ENCODE measurements at places on chromosomes 6 and 20.

DNA sequence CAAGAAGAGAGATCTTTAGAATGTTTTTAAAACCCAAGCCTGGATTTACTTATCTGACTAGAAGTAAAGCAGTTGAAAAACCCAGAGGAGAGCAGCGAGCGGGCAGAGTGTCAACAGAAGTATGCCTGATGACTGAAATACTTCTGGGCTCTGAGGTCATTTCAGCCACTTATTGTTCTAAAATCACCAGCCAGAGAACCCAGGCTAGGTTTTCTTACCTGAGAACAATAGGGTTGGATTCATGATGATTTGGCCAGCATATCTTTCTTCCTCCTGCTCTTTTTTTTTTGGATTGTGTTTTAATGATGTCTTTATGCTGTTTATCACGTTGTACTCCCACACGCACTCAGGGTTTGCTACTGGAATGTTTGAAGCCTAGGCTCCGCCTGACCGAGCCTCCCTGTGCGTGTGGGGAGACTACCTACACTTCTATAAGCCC lies 63.0 kb upstream of the KIF25 start:
- no peak for DNase-seq

DNA sequence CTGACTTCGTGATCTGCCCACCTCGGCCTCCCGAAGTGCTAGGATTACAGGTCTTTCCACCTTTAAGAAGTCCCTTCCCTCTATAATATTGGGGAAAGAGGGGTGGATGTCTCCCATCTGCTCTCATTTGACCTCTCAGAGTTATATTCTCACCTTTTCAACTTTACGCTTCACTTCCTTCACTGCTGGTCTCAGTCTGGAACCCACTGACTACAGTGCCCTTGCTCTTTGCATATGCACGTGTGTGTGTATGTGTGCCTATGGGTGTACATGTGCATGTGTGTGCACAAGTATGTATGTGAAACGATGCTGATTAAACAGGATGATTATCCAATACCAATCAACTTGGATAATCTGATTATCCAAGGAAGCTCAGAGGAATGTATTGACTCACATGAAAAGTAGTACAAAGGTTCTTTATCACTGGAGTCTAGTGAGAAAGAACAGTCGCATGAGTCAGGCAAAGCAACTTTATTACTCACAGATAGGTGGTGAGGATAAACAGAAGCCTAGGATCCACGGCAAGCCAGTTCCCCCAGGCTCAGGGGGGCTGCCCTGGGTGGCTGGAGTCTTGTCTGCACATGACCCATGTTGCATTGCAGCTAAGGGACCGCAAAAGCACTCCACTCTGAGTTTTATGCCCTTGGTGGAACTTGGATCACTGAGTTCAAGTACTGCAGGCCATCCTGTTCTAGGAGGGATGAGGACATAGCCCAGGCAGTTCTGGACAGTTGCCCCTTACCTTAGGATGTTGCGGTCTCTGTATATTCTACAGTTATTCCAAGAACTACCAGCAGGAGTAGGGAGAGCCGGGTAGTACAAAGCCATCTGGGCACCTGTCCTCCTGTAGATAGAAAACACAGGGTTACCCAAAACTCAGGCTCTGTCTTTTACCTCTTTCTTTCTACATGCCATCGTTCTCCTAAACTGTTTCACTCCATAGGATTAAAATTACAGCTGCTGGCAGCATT lies 50.9 kb downstream of the SNRNP48 start:
- DNase-seq, result no peak

DNA sequence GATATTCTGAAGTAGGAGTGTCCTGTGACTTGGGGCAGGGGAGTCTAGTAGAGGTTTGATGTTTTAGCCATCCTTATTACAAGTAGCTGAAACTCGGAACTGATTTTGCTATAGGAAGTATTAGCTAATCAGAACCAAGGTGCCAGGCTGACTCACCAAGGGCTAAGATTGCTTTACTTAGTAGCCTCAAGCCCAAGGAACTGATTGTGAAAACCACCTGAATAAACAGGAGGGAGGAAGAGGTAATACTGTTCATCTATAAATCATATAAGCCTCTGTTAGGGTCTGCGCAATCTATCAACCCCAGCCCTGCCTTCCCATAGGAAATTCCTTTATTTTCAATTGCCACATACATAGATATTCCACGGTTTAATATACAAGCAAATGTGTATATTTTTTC lies 54.4 kb downstream of the GNAS start:
- no peak for DNase-seq

GRCh38 chr6:28648878-28649375 lies 123.2 kb downstream of the GPX5 start:
- DNase-seq, result peak; percentile 54

- DNase-seq, result no peak
Measured at GRCh38 chr20:12077875-12078274, 160.2 kb downstream of the BTBD3 start.

DNA sequence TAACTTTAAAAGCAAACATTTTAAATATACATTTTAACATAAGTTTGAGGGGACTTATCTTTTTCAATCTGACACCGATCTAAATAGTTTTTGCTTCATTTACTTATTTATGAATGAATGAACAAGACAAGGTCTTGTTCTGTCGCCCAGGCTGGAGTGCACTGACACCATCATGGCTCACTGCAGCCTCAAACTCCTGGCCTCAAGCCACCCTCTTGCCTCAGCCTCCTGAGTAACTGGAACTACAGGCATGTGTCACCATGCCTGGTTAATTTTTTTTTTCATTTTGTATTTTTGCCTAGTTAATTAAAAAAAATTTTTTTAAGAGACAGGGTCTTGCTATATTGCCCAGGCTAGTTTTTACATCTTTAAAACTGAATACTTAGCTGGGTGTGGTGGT lies 25.4 kb downstream of the FBXO9 start:
- no peak for DNase-seq

DNA sequence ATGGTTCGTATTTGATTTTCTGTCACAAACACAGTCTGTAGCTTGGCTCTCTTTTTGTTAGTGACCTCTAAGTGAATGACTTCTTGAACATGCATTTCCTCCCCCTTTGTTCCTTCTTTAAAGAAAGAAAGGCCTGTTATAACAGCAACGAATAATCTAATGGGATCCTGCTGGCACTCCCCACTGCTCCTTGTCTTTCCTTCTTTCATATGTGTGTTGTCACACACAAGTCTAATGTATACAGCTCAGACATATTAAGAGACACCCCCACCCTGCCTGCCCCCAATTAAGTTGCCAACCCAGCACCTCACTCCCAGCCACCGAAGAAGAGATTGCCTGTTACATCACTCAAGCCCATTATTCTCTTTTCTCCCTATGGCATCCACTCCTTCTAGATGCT lies 4.9 kb upstream of the SAMD5 start:
- DNase-seq, result no peak

DNA sequence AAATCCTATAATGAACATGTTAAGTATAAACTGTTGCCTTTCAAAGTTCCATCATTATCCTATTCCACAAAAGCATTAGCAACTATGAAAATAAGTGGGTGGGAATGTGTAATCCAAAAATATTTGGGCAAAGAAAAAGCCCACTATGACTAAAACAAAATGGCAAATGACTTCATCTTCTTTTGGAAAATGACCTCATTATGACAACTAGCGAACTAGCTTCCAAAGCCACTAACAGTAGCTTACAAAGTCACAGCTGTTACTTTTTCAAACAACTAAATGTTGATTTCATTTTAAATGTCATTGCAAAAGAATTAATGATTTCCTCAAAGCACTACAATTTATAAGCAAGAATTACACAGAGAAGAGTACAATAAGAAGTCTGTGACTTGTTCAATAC lies 49.8 kb upstream of the RUNX2 start:
- DNase-seq, result no peak

GRCh38 chr20:19706463-19706862 lies 51.6 kb upstream of the RIN2 start:
- no peak for DNase-seq

DNA sequence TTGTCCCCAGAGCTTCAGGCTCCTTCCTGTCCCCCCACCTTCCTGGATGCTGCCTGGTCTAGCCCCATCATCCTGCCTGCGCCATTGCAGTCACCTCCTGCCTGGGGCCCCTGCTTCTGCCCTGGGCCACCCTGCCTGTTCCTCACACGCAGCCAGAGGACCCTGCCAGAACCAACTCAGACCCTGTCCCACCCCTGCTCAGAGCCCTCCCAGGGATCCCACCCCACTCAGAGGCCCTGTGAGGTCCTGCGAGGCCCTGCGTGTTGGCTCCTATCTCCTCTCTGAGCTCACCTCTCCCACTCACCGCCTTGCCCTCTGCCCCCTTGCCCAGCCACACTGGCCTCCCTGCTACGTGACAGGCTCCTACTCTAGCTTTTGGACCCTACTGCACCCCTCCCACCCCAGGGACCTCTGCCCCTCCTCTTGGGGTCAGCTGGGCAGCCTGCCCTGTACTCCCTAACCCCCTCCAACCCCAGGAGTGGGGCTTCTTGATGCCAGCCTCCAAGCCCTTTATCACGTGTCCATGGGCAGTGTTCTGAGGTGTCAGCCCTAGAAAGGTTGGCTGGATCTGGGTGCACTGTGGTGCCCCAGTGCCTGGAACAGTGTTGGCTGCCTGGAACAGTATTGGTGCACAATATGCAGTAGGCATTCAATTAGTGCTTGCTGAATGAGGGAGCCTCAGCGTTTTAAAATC lies 68.3 kb downstream of the CEBPB start:
- DNase-seq, result no peak

GRCh38 chr6:33802186-33802958 lies 1.4 kb downstream of the MLN start:
- no peak for DNase-seq

- no peak for DNase-seq
Measured at GRCh38 chr6:94349227-94349626, 929.9 kb upstream of the EPHA7 start.

GRCh38 chr6:99689916-99690685 lies 83.5 kb downstream of the PRDM13 start:
- no peak for DNase-seq

GRCh38 chr6:25472306-25472705 lies 179.7 kb upstream of the SCGN start:
- DNase-seq, result no peak

Measured in Kasumi-1 (cell line).